ENCODE measurements at places on chromosomes 11 and 22.

DNA sequence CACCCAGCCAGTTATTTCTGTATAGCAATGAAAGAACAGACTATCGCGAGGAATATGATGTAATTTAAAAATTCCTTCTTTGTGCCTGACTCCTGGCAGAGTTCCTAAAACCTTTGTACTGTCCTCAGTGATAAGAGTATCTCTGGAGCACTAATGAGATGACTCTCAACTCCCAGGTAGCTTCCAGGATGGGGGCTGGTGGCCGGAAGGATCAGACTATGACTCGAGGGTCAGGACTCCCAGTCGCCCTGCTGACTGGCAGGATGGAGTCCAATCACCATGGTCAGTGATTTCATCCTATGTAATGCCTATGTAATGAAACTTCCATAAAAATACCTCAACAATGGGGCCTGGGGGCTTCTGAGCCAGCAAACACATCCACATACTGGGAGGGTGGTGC lies 135.1 kb downstream of the SHANK2 start:
- DNase-seq = no peak

GRCh38 chr11:75384438-75385080 lies 14.8 kb upstream of the RPS3 start:
- peak; percentile 80 for DNase-seq

GRCh38 chr22:23106344-23106743 lies 35.4 kb downstream of the RSPH14 start:
- DNase-seq = no peak

DNA sequence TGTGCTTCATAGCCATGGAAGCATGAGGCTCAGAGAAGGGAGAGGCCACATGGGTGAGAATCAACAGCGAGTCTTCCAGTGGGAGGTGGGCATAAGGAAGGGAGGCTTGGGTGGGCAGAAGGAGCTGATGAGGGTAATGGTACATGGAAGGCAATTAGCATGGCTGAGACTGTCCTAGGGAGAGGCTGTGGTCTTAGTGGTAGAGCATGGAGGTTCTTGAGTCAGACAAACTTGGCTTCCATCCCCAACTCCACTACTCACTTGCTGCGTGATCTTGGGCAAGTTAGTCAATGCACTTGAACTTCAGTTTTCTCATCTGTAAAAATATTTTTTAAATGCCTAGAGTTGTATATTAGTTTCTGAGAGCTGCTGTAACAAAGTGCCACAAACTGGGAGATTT lies 227.2 kb upstream of the E2F8 start:
- no peak for DNase-seq

- no peak for DNase-seq
Observed at GRCh38 chr11:72307439-72307838, 63.5 kb upstream of the PHOX2A start.

DNA sequence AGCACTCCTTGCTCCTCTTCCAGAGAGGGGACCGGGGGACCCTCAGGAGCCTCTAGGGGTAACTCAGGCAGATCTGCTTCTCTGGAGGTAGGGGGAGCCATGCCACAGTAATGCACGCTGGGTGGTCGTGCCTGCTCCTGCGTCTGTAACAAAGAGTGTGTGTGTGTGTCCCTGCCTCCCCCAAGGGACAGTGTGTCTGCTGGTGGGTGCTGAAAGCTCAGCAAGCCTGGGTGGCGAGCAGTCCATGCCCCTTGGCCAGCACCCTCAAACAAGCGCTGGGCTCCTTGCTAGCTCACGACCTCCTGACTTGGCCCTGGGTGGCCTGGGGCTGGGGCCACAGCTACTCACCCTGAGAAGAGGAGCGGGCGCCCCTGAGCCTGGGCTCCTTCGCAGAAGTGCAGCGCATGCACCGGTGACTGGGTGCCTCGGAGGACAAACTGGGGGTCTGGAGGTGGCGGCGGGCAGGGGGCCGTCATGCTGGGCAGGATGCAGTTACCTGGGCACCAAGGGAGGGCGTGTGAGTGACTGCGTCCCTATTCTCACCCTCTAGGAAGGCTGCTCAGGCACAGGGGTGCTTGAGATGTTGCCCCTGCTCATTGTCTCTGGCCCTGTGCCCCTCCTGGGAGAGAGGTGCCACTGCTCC lies 33.7 kb downstream of the GNB1L start:
- no peak for DNase-seq

DNA sequence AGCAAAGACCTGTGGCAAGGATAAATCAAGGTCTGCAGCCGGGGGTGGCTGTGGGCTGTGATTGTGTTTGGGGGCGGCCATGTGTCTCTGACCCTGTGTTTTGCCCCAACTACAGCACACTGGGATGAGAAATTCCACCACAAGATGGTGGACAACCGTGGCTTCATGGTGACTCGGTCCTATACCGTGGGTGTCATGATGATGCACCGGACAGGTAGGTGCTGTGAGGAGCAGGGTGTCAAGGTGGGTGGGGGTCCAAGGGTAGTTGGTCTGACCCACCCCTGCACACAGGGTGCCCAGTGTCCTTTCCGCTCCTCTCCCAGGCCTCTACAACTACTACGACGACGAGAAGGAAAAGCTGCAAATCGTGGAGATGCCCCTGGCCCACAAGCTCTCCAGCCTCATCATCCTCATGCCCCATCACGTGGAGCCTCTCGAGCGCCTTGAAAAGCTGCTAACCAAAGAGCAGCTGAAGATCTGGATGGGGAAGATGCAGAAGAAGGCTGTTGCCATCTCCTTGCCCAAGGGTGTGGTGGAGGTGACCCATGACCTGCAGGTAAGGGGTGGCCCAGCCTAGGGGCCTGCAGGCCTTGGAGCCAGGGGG lies 6.7 kb downstream of the SERPINH1 start:
- no peak for DNase-seq

DNA sequence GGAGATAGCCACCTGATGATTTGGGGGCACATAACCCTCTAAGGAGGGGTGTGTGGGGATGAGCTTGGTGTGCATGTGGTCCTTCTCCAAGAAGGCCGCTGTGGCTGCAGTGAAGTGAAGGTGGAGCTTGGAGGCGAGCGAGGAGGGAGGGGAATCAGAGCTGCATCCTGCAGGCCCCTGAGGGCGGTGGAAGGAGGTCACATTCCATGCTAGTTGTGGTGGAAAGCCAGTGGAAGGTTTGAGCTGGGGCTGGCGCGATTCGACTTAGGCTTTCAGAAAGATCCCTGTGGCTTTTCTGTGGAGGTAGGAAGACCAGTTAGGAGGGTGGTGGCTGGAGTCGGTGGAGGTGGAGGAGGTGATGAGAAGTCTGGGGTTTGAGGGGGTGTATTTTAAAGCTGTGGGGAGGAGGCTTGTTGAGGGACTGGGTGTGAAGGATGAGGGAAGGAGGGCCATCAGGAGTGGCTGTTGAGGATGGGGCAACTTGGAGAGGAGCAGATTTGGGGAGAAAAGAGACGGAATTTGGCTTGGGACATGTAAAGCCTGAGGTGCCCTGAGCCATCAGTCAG lies 62.0 kb downstream of the TBC1D22A start:
- no peak for DNase-seq

- no peak for DNase-seq
Observed at GRCh38 chr11:116505298-116506262, 267.2 kb downstream of the BUD13 start.

- no peak for DNase-seq
Observed at GRCh38 chr11:119619665-119620064, 109.3 kb downstream of the NECTIN1 start.

GRCh38 chr11:117808784-117809183 lies 11.8 kb upstream of the DSCAML1 start:
- DNase-seq = no peak

- DNase-seq = no peak
Observed at GRCh38 chr22:19887256-19887985, 32.7 kb upstream of the GNB1L start.

Measured in iPS DF 6.9 (cell line).